Activated CD4-positive, alpha-beta T cell treated with anti-CD3 and anti-CD28 coated beads for 48 hours (primary cell): ENCODE measurements at places on chromosomes 1 and 21.

GRCh38 chr21:35873441-35873840 is 186.9 kb downstream of the SETD4 start:
- no peak for DNase-seq

- DNase-seq, result peak; percentile 28
These were observed 788 bp upstream of the EDEM3 start for GRCh38 chr1:184755226-184756065.

- no peak for DNase-seq
These were observed 427.7 kb downstream of the LRRIQ3 start for GRCh38 chr1:73770109-73770905.

GRCh38 chr1:224815647-224816046 is 113.8 kb upstream of the DNAH14 start:
- DNase-seq, result no peak

GRCh38 chr1:7962014-7962335 is 464 bp downstream of the PARK7 start:
- no peak for DNase-seq

- DNase-seq, result no peak
These were observed 303.6 kb downstream of the MATN1 start for GRCh38 chr1:30419831-30420230.

DNA sequence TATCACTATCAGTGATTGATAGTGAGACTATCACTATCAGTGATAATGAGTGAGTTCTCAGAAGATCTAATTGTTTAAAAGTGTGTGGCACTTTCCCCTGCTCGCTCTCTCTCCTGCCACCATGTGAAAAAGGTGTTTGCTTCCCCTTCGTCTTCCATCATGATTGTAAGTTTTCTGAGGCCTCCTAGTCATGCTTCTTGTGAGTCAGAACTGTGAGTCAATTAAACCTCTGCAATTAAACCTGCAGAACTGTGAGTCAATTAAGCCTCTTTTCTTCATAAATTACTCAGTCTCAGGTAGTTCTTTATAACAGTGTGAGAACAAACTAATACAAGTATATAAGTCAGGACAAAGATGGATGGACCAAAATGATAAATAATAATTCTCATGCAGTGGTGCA is 7.0 kb upstream of the IL23R start:
- DNase-seq, result peak; percentile 56

DNA sequence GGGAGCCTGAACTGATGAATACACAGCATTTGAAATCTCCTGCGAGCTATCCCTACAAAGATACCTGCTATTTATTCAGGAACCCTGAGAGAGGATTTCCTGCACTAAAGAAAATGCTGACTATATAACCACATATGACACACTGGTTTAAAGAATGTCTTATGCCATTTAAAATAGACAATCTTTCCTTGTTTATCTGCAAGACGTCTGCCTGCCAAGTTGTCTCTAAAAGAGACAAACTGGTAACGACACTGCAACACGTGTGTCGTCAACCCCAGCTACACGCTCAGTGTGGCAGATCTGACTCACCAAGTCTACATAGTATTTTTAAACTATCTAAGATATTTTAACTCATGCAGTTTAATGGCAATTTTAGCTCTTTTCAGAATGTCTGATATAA is 42.7 kb downstream of the APP start:
- no peak for DNase-seq

- DNase-seq, result no peak
These were observed 12.9 kb upstream of the TMEM125 start for GRCh38 chr1:43256675-43257570.

GRCh38 chr1:92838519-92838918 is 6.7 kb downstream of the RPL5 start:
- DNase-seq, result no peak

DNA sequence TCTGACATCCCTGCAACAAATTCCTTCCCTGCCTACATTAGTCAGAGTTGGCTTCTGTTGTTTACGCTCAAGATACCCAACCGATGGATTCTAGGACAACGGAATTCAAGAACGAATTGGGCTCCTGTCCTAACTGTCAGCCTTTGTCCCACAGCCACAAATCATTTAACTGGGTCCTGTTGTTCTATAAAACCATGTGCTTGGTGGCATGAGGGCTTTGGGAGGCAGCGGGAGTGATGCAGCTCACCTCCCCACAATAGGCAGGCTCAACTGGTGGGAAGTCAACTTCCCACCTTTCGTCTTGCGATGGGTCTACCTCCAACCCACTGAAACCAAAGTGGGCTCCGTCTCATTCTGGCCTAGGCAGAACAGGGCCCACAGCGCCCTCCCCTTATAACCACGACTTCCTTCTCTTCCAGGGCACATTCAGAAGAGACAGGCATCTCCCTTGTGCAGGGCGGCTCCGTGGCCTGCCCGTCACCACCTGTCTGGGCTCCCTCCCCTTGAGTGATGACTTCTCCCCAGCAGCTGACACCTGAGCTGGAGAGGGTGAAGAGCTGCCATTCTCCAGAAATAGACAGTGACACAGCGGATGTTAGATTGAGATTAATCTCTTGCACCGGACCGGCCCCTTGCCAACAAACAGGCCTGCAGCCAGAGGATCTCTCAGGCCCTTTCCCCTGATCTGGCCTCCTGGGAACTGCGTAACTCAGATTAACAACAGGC is 26.5 kb downstream of the LRRC38 start:
- DNase-seq, result no peak

DNA sequence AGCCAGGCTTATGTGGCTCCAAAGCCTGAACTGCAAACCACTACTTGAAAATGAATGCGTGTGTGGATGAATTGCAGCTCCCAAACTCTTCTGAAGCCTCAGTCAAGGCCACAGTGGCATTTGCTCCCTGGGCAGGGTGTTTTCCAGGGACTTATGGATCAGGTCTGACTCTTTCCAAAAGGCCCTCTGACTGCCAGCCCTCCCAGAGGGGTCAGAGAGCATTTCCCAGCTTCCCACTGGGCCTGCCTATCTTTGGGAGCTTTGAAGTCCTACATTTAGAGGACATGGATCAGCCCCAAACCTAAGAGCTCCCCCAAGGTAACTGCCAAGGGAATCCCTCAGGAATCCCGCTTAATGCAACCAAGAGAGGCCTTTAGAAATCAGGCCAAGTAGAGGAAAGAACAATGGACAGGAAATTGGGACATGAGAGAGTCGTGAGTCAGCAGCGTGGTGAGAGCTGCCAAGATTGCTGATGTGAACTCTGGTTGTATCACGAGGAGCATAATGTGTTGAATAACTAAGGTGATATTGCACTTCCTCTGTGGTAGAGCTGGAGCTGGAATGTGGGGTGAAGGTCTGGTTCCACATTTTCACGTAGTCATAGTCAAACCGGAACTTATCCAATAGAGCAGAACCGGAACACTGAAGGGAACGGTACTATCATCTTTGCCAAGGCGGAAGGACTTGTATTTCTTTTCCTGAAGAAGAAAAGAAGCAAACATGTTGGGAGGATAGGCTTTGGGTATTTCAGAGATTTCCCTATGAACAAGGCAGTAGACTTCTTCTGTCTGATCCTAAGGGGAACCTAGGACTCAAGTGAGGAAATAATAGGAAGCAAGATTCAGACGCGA is 99.4 kb upstream of the JUN start:
- DNase-seq, result no peak

DNA sequence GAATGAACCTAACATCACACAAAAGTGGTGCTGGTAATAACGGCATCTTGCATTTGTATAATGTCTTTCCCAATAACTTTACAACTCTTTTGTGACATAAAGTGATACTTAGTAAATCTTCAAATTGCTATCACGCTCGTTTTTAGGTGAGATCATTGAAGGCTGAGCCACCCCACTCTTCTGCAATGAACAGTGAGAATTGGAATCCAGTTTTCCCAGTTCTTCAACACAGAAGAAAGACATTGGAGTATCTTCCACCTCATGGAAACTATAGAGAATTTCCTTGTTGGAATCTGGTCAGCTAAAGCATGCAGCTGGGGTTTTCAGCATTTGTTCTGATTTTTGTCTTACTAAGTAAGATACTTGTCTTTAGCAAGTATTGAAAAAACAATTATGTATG is 59.9 kb upstream of the NRIP1 start:
- no peak for DNase-seq
